ENCODE measurements at places on chromosomes 5 and 9.

GRCh38 chr5:138033907-138034306 lies 1.0 kb upstream of the FAM13B start:
- no peak for DNase-seq

DNA sequence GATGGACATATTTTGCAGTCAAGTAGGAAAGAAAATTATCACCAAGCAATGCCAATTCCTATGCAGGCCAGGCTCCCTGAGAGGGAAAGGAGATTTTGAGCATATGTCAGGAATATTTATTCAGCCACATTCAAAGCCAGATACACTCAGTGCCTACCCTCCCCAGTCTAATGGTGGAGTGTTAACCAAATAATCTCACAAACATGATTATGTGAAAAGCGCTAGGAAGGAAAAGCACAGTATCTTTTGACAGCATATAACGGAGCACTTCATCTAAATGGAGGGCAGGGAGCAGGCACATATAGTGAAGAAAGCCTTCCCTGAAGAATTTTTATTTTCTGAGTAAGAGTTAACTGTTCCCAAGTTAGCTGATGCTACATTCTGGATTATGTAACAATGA lies 80.3 kb upstream of the SLC30A5 start:
- DNase-seq, result no peak

- DNase-seq, result no peak
These were observed 33.0 kb downstream of the DAPK1 start for GRCh38 chr9:87530716-87531115.

GRCh38 chr5:64972591-64972990 lies 203.9 kb downstream of the CWC27 start:
- no peak for DNase-seq

All from stimulated activated CD4-positive, alpha-beta T cell treated with anti-CD3 and anti-CD28 coated beads, Interleukin-4, amount 100 ng/mL, for 48 hours (primary cell).